ENCODE measurements at places on chromosomes 1 and 21. TPM values are rescaled to one million over a fixed set of nuclear protein-coding genes. Genes with fewer than 3 reads are reported as not detected.
A peak's percentile ranks its signal among the peaks of the same experiment; 100 is the strongest.

Gene MANEAL
- total RNA-seq, result 29.7 TPM

DNA sequence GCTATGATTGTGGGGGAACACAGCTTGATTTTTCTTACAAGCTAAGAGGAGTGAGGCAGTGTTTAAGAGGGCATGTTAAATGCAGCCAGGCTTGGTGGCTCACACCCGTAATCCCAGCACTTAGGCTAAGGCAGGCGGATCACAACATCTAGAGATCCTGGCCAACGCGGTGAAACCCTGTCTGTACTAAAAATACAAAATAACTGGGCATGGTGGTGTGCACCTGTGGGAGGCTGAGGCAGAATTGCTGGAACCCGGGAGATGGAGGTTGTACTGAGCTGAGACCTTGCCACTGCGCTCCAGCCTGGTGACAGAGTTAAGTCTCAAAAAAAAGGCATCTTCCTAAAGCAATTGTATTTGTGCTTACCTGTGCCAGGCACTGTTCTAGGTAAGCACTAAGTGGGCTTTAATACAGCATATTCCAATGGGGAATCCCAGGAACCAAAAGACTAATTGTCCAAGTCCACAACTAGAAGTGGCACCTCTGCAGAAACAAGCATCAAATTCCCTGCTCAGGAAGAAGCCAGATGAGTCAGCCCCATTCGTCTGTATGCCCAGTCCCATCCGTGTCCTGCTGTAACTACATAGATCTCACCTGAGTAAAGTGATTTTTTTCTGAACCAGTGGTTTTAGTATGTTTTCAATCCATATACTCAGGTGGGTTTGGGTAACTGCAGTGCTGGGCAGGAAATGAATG is 4.6 kb downstream of the RCC1 start:
- DNase-seq, result no peak

GRCh38 chr1:109115685-109116084 is 1.8 kb downstream of the ELAPOR1 start:
- DNase-seq, result no peak

GRCh38 chr1:95117207-95118066 is at the start of gene TLCD4:
Gene TLCD4, plus strand, starts transcription at chr1:95117355. Its CDS starts 26,547 bp downstream, at chr1:95143902.
- no peak for DNase-seq

Gene AADACL4
- not detected for total RNA-seq

- no peak for DNase-seq
Measured at GRCh38 chr1:1232208-1232795, at the start of gene B3GALT6. Gene B3GALT6, plus strand, starts transcription at chr1:1232237. Its CDS starts 42 bp downstream, at chr1:1232279.

- DNase-seq, result no peak
Measured at GRCh38 chr1:46380508-46380907, 13.6 kb upstream of the FAAH start.

Gene CYP4Z1
- not detected for total RNA-seq

DNA sequence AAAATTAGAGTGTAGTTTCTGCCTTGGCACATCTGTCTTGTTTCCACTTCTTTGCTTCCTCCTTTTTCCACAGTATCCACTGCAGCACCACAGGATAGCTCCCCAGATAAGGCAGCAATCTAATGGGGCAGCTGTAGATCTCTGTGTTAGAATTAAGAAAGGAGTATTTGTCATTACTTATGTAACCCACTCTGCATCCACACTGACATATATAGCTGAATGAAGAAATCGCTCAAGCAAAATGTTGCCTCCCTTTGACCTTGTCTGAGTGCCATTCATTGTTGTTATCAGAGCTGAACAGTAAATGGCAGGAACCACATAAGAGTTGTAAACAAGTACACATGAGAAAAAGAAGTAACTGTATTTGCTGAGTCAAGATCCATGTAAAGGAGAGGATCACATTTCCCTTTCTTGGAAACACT is 45.9 kb upstream of the DPH5 start:
- no peak for DNase-seq

Gene KIAA1614
- 0.80 TPM for total RNA-seq

DNA sequence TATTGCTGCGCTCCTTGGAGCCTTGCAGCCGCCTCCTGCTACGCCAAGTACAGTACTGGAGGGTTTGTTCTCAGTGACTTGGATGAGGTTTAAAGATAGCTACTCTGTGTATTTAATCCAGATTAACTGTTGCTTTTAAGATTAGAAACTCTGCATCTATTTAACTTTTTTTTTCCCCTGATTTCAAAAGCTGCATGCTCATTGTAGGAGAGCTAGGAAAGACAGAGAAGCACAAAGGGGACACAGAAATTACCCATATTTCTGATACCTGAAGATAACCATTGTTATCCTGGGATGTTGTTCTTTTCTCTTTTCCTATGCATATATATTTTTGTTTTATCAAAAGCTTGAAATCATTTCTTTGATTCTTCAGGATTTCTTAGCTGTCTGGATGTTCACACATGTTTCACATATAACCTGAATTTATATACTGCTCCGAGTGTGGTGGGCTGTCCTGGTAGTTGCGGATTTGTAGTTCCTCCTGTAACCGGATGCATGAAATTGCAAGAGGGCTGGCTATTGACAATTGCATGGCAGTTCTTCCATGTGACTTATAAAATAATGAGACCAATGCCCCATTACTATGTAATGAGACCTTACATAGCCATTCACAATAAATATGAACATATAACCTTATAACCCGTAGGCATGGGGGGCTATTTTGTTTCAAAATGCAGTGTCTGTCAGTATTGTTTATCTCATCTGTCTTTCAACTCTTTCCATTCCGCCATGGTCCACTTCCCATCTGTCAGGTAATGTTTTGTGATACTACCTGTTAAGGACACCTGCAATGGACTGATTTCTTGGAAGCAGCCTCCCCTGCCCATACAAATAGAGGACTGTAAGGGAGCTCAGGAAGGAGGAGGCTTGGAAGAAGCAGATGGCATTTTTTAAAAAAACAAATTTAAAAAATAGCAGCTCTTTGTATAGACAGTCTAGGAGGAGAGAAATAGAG is 1.4 kb downstream of the RAVER2 start:
- DNase-seq, result peak; percentile 10

GRCh38 chr1:198564716-198565115 is 24.2 kb upstream of the ATP6V1G3 start:
- no peak for DNase-seq

DNA sequence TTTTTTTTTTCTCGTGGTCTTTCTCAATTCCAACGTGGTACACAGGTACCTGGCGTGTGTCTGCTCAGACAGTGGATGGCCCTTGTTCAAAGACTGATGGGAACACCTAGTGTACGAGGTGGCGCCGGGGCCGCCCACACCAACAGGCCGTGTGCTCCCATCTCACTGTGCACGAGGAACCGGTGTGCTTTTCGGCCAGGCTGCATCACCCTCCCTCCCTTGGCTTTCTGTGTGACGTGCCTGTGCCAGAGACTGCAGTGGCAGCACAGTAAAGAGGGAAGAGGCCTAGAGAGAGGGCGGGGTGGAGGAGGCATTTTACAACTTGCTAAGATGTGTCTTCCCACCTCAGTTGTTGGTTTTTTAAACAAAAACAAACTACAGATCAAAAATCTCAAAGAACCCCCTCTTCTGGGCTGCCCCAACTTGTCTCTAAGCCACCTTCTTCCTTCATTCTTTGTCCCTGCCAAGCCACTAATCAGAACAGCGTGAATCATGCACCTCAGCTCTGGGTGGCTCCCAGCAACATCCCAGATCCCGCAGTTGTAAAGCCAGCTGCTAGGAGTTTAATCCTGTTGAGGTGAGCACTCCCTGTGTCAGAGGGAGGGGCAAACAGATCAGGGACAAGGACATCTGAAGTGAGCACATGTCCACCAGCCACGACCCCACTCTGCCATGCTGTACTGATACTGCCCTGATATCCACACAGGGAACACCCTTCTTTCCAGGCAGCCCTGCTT is 20.7 kb downstream of the IRF2BP2 start:
- DNase-seq, result no peak

Gene ZBTB18
- total RNA-seq, result 9.9 TPM

DNA sequence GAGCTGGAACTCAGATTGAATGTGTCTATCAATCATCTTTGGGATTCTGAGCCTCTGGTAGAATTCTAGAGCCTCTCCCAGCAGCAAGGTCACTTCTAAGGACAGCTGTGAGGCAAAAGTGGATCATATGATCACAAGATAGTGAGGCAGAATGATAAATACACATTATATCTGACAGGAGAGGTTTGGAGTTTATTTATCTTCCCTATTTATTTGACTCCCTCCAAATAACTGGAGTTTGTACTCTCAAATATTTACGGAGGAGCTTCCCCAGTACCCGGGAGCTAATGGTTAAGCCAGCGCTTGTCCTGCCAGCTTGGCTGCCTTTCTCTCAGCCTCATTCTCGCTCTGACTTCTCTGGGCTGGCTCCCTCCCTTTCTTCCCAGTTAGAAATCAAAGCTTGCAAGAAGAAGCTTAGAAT is 2.3 kb downstream of the HMGCS2 start:
- no peak for DNase-seq

Gene AIRE
- not detected for total RNA-seq
